ENCODE measurements at places on chromosomes 16 and 17. TPM values are rescaled to one million over a fixed set of nuclear protein-coding genes. Genes with fewer than 3 reads are reported as not detected.

FOXL1 gene
- not detected for total RNA-seq

GRCh38 chr16:2028620-2029220, 2.0 kb downstream of the NHERF2 start:
- no peak for DNase-seq

RSAD1 gene
- total RNA-seq, result 37.0 TPM

DNA sequence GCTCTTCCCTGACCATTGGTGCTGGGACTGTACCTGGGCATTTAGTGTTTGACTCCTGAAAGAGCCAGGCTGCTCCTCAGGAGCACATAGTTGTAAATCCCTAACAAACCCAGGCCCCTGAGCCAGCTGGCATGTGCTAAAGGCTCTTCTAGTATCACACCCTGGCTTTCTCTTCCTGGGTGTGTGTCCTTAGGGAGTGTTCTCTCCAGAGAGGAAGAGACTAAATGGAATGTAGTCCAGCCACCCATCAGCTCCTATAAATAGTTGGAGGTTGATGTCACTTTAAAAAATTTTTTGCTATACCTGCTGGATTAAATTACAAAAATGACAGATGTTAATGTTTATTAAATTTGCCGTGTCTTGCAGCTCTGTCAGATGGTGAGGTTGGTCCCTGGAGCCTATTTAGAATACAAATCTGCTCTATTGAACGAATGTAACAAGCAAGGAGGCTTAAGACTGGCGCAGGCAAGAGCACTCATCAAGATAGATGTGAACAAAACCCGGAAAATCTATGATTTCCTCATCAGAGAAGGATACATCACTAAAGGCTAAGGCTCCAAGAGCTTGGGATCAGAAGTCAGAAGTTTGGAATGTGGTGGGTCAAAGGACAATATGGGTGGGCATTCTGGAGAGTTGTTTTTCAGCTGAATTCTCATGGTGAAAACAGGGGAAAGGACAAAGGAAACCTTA, 13.1 kb upstream of the DUSP14 start:
- DNase-seq, result no peak

- DNase-seq, result no peak
Observed at GRCh38 chr16:87816507-87817100, 50.8 kb upstream of the KLHDC4 start.

DNA sequence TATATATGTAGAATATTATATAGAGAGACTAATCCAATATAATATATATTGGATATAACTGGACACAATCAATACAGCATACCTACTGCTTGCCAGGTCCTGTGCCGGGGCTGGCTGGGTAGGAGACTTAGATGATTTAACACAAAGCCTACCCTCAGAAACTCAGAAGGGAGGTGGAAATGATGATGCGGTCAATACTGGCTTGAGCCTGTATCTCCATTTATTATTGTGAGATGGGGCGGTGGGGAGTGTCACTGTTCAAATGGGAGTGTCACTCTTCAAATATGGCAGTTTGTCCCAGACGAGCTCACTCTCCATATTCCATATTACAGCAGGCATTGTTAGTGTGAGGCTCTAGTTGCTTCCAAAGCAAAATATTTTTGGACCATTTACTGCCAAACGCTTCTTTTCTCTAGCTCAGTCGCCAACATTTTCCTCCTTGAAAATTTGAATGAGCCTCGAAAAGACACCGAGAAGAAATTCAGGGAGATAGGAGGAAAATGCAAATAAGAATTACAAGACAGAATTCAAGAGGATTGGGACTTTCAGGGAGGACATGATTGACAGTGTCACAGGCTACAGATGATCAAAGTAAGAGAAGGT, 70.7 kb downstream of the WSCD1 start:
- DNase-seq, result no peak

FZD2 gene
- not detected for total RNA-seq

GRCh38 chr16:31572821-31573220, 45.1 kb downstream of the AHSP start:
- no peak for DNase-seq
